NCI-H226 (cell line): ENCODE measurements at places on chromosomes 4 and X.

DNA sequence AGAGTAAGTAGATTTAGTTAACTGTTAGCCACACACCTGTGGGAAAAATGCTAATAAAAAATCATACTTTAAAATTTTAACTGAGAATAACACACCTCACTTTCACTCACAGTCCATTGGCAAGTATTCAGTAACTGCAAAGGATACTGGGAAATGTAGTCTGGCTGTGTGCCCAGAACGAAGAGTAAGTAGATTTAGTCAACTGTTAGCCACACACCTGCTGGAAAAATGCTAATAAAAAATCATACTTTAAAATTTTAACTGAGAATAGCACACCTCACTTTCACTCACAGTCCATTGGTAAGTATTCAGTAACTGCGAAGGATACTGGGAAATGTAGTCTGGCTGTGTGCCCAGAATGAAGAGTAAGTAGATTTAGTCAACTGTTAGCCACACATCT is 178.4 kb upstream of the NWD2 start:
- no peak for DNase-seq

DNA sequence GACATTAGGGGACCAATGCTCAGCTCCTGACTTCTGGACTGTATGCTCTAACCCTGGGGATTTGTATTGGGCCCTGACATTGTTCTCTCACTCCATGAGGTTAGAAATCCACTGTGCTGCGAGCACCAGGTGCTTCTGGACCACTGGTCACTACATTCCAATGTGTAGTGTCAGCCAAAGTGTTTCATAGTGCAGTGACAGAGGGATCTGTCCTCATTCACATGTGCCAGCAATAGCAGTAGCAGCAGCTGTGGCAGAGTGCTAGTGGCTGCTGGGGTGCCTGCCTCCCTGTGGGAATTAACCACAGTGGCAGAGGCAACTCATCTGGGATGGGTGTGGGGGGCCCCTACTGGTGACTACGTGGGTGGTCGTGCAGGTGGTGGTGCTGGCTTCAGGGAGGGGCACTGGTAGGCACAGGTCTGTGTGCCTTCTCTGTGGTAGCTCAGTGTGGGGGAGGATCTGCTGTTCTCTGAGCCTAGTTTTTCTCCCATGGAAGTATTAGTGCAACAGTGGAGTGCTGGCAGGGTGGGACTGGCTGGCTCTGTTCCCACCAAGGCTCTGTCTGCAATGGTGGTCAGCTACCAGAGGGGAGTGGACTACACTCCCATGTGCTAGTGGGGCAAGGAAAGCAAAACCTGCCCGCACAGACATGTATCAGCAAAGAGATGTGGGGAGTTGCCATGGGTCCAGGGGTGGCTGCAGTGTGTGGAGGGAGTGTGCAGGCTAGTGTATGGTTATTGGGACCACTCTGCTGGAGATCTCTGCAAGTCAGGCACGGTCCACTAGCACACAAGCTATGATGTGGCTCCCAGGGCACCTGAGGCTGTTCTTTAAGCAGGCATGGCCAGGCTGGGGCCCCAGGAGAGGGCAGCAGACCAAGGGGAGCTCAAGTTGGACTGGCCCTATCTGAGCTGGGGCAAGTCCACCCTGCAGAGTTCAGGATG is 78.5 kb downstream of the SCLT1 start:
- DNase-seq: no peak

GRCh38 chrX:5051831-5052491 is 1176.7 kb downstream of the NLGN4X start:
- no peak for DNase-seq

GRCh38 chr4:11428899-11429698 is 405 bp upstream of the HS3ST1 start:
- DNase-seq: no peak
